ENCODE measurements at places on chromosomes 3 and 15.
A peak's percentile ranks its signal among the peaks of the same experiment; 100 is the strongest.

DNA sequence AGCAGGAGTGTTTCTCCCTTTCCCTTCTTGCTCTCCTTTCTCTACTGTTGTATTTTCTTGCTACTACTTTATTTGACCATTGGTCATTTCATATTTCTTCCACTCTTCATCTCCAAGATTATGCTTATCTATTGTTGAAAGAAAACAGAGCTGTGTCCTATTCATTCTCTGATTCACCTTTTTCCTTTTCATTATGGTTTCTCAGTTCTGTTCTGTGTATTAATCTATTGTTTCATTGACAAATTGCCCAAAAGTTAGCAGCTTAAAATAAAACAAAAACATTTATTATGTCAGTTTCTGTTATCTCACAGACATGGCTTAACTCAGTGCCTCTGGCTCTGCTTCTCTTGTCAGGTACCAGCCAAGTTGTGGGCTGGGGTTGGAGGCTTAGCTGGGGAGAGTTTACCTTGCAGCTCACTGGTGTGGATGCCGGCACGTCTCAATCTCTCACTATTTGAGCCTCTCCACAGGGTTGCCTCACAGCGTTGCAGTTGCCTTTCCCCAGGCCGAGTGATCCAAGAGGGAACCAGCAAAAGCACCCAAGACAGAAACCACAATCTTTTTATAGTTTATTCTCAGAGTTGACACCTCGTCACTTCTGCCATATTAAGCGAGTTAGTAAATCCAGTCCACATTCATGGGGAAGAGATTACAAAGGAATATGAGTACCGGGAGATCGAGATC, 36.9 kb upstream of the FILIP1L start:
- DNase-seq, result no peak

DNA sequence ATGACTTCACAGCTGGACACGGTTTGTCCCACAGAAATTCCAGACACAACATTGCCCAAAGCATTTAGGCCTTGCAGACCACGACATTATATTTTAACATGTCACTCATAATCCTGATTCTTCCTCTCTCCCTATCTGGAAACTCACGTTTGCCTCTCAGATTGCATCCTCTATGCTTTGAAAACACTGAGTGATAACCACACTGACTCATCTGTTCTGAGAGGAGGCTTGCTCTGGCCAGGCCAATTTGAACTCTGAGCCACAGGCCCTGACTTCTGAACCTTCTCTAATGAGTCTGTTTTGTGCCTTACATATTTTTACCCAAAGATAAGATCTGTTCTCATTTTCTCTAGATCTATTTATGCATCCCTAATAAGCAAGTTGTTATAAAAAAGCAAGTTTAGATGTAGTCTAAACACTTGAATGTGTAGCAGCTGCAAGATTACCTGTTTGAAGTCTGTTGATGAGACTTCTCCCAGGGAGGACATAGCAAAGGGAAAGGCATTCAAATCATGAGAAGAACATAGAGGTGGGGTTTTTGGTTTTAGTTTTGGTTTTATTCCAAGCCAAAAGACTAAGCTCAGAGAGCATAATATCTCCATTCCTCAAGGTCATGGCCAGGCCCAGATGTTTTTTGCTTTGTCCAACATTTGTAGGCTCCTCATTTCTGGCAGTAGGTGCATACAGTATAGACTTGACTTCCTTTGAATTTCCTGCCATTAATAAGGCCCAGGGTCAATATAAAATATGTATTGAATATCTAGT, 234.4 kb upstream of the LRTM1 start:
- no peak for DNase-seq

- DNase-seq, result no peak
Observed at GRCh38 chr3:9761919-9762318, 7.8 kb downstream of the CAMK1 start.

GRCh38 chr3:56837196-56837955, 35.6 kb upstream of the ARHGEF3 start:
- no peak for DNase-seq

DNA sequence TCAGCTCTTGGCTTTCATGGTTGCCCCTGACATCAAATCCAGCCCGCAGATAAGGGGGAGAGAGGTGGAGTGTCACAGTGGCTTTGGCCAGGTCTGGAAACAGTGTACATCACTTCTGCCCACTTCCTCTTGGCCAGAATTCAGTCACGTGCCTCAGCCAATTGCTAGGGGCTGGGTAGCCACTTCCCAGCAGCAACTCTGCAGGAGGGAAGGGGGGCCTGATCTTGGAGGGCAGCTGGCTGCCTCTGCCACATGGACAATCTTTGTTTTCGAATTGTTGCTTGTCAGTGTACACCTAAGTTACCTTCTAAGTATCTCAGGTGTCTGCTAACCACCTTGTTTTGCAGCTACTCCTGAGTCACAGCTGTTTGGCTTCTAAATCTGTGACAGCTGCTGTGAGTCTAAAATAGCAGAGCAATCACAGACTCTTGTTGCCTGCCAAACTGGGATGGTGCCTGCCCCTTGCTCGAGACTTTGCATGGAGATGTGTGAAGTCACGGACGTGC, 41.0 kb upstream of the LIMD1 start:
- peak; percentile 41 for DNase-seq

- no peak for DNase-seq
Observed at GRCh38 chr3:128348075-128348474, 118.6 kb downstream of the DNAJB8 start.

DNA sequence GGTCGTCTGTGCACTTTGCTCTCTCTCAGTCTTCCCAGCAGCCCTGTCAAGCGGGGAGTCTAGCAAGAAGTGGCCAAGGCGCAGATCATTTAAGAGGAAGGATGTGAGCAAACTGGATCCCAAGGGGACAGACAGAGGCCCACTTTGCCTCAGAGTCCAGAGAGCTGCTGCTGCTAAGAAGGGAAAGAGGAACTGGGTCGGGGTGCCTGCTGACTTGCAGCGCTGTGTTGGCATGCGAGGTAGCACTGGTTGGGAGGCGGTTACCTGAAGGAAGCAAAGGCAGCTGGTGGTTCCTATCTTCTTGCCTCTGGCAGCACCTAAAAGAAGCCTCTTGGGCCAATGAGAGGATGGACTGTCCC, 28.1 kb downstream of the SMAD3 start:
- no peak for DNase-seq
